Effector memory CD4-positive, alpha-beta T cell (primary cell): ENCODE measurements at places on chromosomes 1 and 21.

DNA sequence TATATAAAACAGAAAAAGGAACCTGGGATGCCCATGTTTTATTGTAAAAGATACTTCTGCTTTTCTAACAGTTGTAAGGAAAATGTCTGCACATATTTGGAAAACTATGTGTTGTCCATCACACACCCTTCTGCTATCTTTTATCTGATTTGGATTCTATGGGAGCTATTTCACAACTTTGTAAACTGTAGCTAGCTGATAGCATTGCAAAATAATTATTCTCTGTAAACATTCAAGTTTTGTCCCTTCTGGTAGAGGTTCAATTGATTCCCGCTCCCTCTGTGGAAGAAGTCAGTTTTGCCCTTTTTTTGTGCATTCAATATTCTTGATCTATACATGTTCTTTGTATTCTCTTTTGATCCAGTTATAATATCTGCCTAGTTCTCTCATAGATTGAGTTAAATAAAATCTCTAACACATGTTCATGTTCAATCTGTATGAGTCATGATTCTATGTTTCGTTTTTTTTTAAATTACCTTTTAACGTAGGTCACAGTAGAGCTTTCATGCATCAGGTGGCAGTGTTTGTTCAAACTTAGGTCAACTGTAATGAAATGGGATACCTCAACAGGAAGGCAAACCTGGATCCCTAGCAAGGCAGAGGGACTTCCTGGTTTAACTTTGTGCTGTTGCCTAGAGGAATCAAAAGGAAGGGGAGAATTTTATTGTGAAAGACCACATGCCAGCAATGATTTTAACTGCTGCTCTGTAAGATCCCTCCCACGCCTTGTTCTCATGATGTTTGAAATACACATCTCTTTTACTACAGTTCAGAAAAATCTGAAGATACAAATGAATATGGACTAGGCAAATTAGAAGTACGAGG, 26.0 kb upstream of the BCL9 start:
- DNase-seq, result no peak

DNA sequence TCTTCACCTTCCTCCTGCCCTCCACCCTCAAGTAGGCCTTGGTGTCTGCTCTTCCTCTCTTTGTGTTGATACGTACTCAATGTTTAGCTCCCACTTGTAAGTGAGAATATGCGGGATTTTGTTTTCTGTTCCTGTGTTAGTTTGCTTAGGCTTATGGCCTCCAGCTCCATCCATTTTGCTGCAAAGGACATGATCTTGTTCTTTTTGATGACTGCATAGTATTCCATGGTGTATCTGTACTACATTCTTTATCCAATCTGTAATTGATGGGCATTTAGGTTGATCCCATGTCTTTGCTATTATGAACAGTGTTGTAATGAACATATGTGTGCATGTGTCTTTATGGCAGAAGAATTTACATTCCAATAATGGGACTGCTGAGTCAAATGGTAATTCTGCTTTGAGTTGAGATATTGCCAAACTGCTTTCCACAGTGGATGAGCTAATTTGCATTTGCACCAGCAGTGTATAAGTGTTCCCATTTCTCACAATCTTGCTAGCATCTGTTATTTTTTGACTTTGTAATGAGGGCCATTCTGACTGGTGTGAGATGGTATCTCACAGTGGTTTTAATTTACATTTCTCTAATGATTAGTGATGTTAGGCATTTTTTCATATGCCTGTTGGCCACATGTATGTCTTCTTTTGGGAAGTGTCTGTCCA, 272.7 kb downstream of the SDCCAG8 start:
- DNase-seq, result no peak

GRCh38 chr1:236425031-236425663, 31.1 kb downstream of the EDARADD start:
- DNase-seq, result no peak

DNA sequence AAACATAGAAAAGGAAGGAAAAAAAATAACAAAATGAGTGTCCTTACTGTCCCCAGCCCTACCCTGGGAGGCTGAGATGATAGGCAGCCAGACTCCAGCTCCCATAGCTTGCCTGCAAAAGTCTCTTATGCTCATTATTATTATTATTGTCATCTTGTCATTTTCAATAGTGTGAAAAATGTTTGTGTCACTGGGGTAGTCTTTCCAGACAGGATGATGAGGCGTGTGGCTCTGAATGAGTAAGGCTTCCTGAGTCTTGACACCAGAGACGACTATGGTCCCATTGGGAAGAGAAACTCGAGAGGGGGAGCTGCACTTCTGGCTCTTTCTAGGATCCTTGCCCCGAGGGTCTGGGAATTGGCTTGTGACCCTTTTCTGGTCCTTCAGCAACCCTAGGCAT, 1.1 kb upstream of the CYB561D1 start:
- DNase-seq, result no peak

GRCh38 chr21:39728341-39728740, 16.6 kb upstream of the IGSF5 start:
- DNase-seq, result no peak

DNA sequence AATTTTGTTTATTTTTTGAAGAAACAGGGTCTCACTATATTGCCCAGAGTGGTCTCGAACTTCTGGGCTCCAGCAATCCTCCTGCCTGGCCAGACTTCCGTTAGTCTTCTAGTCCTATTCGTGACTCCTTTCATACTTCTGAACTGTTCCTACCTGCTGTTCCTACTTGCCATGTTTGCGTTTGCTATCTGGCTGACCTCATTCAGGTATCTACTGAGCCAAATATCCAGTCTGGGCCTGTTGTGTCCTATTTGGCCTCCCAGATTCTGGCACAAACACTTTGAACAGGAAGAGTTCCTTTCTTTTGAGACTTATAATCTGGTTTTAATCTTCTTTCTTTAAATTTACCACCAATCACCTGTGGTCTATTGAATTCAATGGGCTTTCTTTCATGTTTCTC, 6.9 kb upstream of the NR1I3 start:
- DNase-seq, result no peak

DNA sequence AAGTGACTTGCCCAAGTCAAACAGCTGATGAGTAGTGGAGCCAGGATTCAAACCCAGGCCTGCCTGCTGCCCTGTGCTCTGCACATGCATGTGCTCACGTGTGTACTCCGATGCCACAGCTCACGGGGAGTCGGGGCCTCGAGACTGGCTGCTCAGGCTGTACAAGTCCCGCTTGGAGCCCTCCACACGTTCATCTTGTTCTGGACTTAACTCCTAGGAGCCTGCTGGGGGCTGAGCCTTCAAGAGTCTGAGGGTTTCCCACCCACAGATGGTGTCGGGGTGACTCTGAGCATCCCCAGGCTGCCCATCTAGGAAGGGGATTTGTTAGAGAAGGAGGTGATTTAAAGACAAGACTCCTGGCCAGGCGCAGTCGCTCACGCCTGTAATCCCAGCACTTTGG, 35.7 kb upstream of the KDM4A start:
- DNase-seq, result no peak

DNA sequence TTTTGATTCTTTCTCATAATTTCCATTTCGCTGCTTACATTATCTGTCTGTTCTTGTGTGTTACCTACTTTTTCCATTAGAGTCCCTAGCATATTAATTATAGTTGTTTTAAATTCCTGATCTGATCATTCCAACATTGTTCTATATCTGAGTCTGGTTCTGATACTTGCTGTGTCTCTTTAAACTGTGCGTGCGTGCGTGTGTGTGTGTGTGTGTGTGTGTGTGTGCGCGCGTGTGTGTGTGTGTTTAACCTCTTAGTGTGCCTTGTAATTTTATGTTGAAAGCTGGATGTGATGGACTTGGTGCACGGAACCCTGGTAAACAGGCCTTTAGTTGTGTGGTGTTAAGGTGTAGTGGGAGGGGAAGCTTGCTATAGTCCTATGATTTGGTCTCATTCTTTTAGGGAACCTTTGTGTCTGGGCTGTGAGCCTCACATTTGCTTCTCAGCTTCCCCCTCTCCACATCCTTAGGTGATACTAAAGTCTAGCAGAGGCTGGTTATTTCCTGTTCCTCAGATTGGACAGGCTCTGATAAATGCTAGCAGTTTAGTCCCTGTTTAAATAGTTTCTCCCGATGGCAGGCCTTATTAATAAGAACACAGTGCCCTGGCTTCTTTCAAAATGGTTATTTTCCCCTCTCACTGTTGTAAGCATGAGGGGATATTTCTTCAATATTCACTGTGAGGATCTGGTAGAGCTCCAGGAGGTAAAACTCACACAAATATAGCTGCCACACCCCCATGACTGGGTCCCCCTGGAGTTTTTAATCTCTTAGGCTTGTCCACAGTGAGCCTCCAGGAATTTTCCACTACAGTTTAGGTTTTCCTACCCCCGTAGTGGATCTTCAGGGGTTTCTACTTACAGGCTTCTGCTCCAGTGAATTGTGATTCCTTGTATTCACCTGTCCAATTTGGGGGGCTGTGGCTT, 118.3 kb downstream of the GALNT2 start:
- DNase-seq, result no peak

DNA sequence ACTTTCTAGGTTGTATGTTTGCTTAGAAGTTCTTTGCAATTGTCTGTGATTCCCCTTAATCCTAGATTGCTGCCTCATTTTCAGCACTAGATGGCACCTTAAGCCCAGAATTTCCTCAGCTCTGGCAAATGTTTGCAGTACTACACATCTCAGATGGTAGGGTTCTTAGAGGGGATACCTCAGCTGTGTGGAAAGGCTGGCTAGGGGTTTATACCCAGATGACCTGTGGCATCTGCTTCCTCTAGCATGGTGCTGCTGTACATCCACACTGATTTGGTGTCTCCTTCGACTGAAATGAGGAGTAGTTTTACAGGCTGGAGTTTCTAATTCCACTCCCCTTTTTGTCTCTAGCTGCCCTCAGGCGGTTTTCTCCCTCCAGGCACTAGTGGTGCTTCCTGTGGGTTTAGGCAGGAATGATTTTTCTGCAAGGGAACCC, 23.5 kb downstream of the ASB17 start:
- no peak for DNase-seq

DNA sequence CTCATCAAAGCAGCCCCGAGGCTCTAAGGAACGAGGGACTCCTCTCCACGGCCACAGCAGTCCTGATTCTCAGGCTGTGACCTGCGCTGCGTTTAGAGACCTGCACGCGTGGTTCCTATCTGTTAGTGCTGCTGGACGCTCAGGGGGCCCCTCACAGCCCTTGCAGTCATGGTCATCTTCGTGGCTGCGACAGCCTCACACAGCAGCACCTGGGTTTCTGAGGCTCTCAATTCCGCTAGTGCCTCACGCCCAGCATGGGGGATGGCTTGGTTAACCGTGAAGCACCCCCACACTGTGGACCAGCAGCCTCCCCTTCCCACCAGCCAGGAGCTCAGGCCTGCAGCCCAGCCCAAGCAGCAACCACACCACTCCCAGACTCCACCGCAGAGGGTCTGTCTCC, 7.8 kb downstream of the MORN1 start:
- no peak for DNase-seq

DNA sequence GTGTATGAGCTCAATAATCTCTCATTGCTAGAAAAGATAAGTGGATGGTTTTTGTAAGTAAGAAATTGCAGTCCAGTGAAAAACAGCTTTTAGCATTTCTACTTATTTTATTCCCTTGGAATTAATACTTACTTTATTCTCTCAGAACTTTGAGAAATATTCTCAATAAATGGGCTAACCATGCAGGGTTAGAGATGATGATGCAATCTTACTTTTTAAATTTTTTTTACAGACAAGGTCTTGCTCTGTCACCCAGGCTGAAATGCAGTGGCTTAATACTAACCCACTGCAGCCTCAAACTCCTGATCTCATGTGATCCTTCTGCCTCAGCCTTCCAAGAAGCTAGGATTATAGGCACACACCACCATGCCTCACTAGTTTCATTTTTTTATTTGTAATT, 440.8 kb upstream of the ZP4 start:
- no peak for DNase-seq

GRCh38 chr1:229420765-229421164, 13.1 kb downstream of the ACTA1 start:
- no peak for DNase-seq

DNA sequence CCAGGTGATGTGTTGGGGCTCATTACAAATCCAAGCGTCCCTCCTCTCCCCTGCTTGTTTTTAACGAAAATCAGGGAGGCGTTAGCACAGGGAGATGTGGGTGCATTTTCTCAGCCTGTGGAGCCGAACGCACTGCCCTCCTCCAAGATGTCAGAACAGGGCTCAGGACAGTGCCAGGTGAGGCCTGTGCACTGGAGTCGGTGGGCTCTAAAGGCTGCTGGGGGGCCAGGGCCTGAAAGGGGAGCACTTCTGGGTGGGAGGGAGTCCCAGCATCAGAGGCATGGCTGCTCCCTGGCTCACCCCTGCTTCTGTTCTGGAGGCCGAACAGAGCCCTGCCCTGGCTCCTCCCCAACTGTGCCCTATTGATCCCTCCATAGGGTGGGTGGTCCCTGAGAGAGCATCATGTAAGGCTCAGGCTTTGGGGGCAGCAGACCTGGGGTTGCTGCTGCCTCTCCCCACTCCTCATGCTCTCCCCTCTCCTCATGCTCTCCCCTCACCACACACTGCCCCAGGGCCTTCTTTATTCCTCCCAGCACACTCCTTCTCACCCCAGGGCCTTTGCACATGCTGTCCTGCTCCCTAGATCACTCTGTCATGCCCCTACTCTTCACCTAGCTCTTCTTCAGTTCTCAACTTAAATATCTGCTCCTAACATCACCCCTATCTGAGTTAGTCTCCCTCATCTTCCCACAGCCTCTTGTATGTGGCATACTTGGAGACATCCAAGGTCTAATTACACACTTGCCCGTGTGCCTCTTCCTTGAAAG, 725.2 kb downstream of the PTPRU start:
- no peak for DNase-seq

DNA sequence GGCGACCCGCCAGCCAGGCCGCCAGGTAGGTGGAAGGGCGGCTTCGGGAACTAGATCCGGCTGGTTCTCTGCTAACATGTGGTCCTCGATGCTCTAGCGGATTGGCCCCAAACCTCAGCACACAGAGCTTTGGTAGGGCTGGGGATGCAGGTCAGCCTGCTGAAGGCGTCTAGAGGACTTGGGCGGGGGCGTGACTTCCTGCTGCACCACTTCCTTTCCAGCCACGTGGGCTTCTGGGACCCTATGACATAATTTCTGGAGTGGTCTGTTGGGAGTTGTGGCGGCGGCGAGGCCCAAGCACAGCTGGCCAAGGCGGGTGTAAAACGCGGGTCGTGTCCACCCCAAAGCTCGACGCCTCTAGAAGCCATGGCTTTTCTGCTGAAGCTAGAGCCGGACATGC, 124.5 kb downstream of the ATF6 start:
- no peak for DNase-seq

- no peak for DNase-seq
Observed at GRCh38 chr1:85148524-85149250, 52.1 kb downstream of the SYDE2 start.
